ENCODE measurements at places on chromosomes 2 and 18. TPM values are rescaled to one million over a fixed set of nuclear protein-coding genes. Genes with fewer than 3 reads are reported as not detected.

DNA sequence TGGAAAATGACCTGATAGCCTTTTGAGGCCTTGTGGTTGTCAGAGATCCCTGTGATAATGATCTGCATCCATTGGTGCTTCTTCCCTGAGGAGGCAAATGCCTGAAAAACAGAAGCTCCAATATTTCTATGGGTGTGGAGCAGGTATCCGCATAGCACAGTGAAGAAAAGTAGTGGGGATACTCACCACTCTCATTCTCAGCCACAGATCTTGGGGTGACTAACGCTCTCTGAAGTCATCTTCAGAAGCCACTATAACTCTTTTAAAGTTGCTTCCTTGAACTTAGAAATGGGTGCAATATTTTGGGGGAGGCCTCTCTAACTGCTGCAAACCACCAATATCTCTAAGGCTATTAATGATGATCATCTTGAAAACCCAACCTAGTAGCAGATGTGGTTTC lies 46.2 kb downstream of the ARHGAP15 start:
- DNase-seq: no peak

DNA sequence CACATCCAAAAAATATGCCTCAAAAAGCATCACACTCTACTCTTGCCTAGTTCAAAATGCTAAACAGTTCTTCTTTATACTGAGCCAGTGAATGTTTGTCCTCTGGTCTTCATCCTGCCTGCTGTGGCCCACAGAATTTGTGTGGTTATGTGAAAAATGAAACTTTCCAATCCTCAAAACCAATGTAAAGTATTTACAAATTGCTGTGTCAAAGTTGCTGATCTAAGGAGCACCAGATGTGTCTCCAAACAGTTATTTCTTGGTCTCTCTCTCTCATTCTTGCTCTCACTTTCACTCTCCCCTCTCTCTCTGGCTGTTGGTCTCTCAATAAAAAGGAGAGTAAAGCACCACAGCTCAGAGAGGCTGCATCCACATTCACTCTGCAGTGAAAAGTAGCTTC lies 23.0 kb downstream of the EPHA4 start:
- no peak for DNase-seq

TSPYL6 gene
- total RNA-seq: not detected

HOXD4 gene
- total RNA-seq: not detected

DNA sequence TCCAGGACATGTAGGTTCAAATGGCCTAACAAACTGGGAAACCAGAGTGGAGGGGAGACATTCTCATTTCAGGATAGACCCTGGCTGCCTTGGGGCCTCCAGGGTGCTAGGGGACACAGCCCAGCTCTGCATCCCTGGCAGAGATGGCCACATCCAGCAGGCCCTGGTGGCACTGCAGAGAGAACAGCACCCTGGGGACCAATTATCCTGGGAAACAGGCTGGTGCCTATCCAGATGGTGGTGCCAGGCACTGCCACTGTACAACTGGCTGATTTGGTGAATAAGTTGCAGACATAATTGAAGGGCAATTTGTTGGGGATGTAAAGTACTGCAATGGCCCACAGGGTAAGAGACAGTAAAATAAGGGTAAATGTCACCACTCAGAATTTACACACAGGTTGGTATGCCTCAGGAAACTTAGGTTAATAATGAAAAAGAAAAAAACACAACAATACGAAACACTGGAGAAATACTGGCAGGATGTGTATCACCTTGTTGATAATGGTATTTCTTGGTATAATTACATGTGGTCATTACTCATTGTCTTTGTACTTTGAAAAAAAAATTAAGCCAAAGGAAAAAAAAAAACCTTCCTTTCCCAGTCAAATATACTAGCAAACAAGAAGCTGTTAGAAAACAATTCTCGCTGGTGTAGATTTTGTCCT lies 12.8 kb upstream of the SFTPB start:
- DNase-seq: no peak

LIMS3 gene
- total RNA-seq: not detected

DNA sequence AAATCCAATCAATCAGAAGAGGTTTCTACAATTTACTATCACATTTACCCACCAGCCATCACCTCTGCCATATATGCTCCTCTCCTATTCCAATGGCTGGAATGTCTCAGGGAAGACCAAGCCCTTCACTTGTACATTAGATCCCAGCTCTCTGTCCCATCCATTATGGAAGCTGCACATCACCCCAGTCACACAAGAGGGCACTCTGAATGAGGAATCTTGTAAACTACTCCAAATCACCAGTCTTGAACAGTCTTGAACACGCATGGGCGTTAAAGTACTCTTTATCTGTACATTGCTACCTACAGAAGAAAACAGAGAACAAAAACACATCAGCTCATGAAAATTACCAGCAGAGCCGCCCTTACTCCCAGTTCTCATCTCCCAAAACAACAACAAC lies 38.7 kb downstream of the ZC3H8 start:
- DNase-seq: no peak

- DNase-seq: no peak
These were observed 158.9 kb downstream of the ATAD2B start for GRCh38 chr2:23767876-23768621.

- DNase-seq: no peak
These were observed 20.1 kb upstream of the C2orf72 start for GRCh38 chr2:231017231-231017598.

DNA sequence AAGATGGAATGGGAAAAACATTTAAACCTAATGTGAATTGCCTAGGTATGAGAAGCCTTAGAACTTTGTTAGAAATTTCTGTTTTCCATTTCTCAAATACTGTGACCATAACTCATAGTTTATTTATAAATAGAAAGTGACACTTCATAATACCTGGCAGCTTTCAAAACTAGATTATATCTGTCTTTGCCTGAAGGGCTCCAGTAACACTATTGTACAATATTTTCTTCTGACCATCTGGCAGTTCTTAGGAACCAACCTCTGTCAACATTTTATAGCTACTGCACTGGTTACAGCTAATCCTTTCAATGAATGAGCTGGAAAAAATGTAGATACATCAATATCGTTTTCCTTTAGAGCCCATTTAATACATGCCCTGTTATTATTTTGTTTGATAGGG lies 237.4 kb downstream of the CAMKMT start:
- no peak for DNase-seq

EMILIN1 gene
- 5.1 TPM for total RNA-seq

DNA sequence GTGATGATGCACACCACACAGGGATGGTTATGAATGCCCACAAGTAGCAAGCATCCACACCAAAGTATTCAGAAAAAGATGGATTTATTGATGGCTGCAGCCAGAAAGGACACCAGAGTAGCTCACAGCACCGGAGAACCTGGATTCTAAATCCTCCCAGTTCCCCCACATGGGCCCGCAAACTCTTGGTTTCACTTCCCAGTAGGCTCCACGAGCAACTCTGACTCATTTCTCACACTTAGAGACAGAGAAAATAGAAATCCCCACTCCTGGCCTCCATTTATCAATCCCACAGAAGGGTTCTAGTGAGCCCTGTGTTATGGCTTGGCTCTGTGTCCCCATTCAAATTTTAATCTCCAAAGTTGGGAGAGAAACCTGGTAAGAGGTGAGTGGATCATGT lies 426.7 kb upstream of the MYT1L start:
- DNase-seq: no peak

DNA sequence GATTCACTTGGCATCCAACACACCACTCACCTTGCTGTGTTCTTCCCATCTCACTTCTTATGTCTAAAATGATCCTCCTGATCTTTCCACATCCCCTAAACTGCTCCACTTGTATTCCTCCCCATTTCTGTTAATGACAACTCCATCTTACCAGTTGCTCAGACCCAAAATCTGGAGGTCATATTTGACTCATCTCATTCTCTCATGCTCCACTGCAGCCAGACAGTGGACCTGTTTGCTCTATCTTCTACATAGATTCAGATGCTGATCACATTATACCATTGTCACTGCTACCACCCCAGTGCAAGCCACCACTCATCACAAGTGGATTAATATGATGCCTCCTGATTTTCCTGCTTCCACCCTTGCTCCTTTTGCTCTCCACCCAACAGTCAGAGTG lies 7.9 kb upstream of the NABP1 start:
- no peak for DNase-seq

DNA sequence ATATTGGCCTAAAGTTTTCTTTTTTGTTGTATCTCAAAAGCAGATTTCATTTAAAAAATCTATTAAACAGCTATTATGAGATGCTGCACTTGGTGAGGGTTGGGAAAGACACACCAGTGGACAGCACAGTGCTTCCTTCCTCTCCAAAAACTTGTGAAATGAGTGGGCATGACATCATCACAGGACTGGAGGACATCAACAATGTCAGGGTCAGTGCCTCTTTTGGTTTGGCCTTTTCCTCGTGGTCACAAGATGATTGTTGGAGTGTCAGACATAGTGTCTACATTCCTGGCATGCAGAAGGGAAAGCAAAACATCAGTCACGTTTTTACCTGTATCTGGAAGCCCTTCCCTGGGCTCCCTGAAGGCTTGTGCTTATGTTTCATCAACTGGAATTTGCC lies 49.6 kb downstream of the IL1R2 start:
- DNase-seq: no peak

TFCP2L1 gene
- 0.06 TPM for total RNA-seq
